ENCODE measurements at places on chromosomes 6 and 20.

- no peak for DNase-seq
Observed at GRCh38 chr6:34964564-34964963, 75.5 kb downstream of the ANKS1A start.

GRCh38 chr6:17099401-17100059 lies 2.3 kb upstream of the STMND1 start:
- no peak for DNase-seq

GRCh38 chr20:36860811-36861624 lies 14.9 kb upstream of the TLDC2 start:
- no peak for DNase-seq

DNA sequence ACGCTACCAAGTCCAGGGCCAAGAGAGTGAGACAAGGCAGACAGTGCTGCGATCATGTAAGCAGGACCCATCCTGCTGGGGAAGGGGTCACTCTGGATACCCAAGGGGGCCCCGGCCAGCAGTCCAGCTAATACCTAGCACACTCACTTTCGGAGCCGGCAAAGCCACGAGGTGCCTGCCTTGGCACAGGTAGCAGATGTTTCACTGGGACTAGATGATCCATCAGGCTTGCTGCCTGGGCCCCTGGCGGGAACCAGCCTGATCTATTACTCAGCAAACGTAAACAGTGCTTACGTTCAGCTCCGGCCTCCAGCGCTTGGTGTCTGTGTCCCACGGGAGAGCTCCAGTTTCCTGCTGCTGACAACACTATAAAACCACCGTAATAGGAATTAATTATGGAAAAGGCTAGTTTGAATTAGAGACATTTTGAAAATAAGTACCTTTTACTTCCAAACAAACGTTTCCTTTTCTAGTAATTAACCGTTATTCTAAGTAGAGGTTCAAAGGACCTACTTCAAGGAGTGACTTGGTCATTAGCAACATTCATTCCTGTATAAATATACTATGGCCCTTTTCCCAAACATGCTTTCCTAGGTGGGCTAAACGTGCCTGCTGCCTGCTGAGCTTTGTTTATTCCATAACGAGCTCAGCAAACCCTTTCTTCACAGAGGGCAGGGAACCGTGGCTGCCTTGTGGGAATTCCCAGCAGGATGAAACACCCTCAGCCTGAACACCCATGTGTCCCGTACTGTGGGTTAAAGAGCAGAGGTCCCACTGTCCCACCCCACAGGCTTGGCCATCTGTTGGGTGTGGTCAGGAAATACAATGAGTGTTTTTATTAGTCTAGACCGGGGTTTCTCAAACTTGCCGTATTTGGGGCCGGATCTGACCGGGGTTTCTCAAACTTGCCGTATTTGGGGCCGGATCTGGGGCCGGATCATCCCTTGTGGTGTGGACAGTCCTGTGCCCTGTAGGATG lies 18.4 kb downstream of the SLC22A23 start:
- no peak for DNase-seq

DNA sequence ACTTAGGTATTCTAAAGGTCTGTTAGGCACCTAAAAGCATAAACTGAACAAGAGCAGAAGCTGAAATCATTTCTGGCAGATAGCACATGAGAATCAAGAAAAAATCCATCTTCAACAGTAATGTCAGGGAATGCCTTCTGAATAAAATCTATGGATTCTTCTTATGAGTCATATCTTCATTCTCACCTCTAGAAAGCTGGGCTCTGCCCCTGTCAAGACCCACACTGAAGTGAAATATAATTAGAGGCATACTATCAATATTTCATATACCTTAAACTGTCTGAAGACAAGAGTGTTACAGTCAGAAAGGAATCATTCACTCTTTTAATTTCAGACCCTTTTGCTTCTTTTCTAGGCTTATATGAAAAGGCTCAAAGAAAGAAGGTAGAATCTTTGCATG lies 485.8 kb upstream of the PTCHD4 start:
- DNase-seq: no peak

DNA sequence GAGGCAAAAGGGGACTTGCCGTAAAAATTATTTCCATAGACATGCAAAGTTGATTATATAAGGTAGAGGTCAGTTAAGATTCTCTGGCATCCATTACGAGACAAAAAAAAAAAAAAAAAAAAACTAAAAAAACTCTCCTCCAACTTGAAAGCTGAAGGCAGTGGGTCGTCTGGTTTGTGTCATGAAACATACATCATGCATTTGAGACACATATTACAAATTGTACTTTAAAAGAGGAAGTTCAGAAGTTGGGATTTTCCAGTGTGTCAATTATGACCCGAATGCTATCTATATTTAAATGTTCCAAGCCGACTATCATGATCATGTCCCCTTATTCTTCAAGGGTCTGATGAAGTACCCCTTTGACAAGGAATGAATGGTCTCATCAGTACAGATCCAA lies 125.1 kb downstream of the ZNF217 start:
- DNase-seq: no peak

DNA sequence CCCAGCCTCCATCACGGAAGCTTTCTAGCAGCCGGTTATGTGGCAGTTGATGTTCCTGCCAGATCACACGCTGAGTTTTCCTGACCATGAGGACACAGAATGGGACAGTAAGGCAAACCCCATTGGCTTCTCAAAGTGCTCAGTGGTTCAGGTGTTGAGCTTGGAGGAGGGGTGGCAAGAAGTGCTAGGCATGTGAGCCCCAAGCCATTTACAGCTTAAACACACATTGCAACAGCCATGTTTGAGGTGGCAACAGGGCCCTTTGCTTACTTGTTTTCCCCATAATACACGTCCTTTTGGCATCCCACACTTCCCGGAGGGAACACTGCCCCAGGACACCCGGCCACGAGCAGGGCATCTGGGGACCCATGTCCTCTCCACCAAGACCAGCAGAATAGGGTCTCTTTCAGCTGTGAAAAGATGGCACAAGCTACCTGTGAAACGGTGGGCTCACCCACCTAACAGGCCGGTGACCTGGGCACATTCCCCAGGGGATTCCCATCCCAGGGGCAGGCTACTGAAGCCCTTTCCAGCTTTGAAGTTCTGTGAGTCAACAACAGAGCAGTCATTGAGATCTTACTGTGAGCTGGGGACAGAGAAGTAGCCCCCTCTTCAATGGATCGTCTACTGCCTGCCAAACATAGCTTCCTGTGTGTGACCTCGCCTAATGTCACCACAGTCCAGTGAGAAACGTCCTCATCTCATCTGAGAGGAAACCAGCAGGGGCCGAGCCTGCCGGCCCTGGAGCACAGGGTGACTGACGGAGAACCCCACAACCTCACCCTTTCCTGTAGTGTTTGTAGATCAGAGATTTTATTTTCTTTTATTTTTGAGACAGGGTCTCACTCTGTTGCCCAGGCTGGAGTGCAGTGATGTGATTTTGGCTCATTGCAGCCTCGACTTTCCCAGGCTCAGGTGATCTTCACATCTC lies 4.0 kb upstream of the TLDC2 start:
- no peak for DNase-seq

DNA sequence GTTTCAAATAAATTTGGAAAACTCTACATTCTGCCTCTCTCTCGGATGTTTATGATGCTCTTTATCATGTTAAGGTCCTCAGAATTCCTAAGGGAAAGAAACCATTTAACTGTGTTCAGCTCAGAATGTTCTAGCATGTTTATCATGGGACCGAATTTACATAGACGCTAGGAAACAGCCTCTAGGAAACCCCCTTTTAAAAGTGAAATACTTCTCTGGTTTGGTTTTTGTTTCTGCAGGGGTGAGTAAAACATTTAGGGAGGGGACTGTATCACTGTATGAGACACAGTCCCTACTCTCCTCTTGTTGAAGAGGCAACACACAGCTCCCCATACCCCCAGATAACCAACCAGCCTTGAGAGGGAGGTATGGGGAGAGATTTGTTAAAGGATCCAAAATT lies 267.6 kb upstream of the SUPT3H start:
- no peak for DNase-seq

- DNase-seq: no peak
Observed at GRCh38 chr20:24909861-24910260, 39.2 kb upstream of the CST7 start.

- DNase-seq: no peak
Observed at GRCh38 chr6:137867685-137868509, 838 bp downstream of the TNFAIP3 start.

DNA sequence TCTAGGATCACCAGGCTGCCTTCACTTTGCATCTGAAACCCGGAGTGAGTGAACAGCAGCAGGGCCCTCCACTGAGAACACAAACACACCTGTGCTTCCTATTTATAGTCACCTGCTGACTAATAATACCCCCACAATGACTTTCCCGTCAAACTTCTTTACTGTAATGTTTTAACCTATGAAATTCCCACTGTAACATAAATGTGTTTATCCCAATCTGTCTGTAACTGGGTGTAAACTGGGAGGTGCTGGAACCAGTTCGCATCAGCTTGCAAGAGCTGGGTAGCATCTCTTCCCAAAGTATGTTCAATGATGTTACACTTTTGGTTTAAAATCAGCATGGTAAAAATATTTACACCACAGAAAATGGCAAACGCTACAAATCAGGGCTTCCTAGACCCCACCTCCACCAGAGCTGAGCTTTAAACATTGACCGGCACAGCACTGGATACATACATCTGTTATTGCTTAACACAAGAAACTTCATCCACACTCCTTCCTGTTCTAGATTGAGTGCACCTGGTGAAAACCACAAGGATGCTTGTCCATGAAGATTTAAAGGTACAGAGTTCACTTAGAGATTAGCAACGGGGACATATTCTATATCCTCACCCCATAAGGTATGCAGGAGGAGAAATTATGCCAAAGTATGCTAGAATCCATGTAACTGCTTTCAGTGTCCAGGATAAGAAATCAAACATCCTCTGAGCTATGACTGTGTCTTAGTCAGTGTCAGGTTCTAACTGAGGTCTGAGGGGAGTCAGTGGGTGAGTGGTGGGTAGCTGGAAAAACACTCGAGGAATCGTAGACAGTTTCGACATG lies 79.0 kb downstream of the ALDH8A1 start:
- DNase-seq: no peak

- no peak for DNase-seq
Observed at GRCh38 chr6:42158011-42158410, 15.2 kb upstream of the GUCA1A start.

DNA sequence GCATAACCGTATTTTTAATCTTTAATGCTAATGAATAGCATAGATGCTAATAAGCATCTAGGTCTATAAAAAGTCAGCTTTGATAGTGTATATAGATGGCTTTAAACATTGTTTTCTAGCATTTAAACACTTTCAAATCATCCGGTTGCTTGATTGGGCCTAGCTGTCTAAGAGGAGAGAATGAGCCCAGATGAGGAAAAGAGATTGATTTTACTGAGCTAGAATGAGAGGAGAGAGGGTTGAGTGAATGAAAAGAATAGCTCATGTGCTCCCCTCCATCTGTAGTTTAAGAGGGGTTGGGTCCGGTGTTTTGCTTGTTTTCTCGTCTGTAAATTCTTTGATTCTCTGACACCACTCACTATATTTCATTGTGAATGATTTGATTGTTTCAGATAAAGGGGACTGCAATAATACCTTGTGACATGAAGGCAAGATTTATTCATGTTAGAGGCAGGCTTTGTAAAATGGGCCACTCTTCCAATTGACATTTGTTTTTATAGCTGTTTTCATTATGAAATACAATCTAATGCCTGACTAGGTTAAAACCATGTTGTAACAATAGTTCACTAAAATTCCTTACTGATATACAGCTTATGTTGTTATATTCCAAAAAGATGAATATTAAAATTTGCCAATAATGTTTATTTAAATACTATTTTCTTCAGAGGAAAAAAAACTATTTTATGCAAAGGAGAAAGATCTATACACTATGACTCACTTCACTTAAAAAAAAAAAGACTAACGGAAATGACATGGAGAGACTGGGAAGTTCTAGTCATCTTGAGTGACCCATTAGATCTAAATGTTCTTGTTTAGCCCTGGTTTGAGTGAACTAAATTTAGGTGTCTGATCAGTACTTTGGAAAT lies 3.2 kb downstream of the PTPN1 start:
- no peak for DNase-seq

- no peak for DNase-seq
Observed at GRCh38 chr20:31717478-31718201, 5.0 kb downstream of the BCL2L1 start.
